Stimulated activated CD4-positive, alpha-beta T cell treated with anti-CD3 and anti-CD28 coated beads, TNF-alpha, amount 100 ng/mL, for 1 hour (primary cell): ENCODE measurements at places on chromosomes 6 and 20.

- DNase-seq, result no peak
Measured at GRCh38 chr6:150492507-150492906, 107.2 kb upstream of the PLEKHG1 start.

- no peak for DNase-seq
Measured at GRCh38 chr6:85580118-85580877, 13.4 kb downstream of the SNX14 start.

DNA sequence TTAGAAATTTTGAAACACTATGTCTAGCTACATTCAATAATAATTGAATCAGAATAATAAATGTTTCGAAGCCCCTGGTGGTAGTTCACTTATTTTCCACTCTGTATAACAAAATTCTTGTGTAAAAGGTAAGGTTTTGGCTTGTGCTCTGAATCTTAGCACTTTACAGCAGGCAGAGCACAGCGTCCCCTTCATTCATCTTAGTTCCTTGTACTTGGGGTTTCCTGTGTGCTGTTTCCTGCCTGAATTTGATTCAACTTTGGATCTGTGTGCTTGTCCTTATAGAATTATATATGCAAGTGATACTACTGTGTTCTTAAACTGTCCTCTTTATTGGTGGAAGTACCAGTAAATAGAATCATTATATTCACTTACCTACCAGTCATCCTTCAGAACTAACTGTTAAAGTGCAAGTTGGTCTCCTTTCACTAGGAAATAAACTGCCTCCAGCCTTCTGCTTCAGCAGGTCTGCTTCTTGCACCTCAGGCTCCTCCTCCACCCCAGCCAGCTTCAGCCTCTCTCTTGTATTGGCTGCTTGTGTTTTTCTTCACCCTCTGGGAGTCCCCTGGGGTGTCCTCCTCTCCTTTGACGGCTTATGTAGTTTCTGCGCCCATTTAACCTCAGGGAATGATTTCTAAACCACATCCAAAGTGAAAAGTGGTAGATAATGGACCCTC is 28.8 kb upstream of the TULP4 start:
- DNase-seq, result no peak

GRCh38 chr6:157746897-157747296 is 76.1 kb upstream of the SNX9 start:
- no peak for DNase-seq

DNA sequence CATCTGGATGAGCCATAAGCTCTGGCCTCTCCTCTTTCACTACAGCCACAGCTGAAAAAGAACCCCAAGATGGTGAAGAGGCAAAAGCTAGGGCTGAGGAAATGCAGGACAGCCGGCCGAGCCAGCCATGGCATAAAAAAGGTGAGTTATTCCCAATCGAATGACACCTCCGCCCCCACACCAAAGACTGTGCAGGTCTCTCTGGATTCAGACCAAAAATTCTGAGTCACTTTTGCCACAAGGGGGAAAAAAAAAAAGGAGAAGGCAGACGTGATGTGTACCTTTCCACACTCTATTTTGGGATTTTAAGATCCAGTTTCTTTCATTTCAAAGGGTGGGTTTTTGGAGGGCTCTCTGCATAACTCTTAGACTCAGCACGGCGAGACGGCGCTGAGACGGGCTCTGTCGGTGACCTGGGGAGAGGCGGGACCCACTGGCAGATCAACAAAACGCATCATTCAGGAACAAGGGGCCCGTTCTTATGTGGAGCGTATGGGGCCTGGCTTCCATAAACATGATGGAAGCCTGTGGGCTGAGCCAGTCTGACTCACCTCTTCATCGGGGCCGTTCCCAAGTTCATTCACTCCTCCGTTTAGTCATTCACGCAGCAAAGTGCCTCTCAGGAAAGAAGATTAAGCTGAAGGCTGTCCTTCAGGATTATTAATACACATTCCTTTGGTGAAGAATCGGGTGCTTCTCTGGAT is 54.8 kb downstream of the NFATC2 start:
- DNase-seq, result no peak

- DNase-seq, result no peak
Measured at GRCh38 chr6:163264662-163265035, 149.9 kb upstream of the QKI start.

- DNase-seq, result no peak
Measured at GRCh38 chr6:5095236-5095635, 10.1 kb downstream of the PPP1R3G start.

DNA sequence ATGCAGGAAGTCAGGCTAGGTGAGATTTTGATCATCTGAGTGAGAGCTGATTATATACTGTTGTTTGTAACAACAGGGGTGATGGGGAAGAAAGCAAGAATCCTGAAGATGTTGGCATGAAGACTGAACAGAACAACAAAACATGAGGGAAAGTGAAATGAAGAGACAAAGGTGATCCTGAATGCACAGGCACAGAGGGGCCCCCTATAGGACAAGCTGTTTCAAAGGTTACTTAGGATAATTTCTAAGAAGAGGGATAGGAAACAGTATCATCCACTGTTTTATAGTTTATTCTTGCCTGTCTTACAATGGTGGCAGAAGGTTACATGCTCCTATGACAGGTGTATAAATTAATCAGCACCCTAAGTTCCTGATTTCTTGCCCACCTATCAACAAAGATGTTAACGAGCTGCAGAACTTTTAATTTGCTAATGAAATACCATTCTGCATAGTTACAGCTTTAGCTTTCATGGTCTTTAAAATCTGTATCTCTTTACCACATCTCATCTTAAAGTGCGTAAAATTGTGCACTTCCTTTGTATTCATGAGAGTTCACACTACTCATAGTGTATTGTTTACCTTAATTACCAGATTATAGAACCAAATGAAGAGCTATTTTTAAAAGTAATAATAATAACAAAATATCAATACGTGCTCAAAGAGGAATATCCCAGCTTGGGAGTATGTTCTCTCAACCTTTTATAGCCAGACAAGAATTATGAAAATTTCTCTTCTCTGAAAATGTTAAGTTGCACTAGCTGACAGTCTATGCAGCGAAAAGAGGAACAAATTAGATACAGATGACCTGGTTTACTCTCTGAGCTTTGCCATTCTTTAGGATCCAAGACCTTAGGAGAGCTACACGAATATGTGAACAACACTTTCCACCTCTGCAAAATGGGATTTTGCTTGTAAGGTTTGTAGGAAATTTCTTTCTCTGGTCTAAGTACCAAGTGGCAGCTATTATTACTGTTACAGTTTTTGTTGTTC is 192.5 kb downstream of the EDN1 start:
- DNase-seq, result no peak

DNA sequence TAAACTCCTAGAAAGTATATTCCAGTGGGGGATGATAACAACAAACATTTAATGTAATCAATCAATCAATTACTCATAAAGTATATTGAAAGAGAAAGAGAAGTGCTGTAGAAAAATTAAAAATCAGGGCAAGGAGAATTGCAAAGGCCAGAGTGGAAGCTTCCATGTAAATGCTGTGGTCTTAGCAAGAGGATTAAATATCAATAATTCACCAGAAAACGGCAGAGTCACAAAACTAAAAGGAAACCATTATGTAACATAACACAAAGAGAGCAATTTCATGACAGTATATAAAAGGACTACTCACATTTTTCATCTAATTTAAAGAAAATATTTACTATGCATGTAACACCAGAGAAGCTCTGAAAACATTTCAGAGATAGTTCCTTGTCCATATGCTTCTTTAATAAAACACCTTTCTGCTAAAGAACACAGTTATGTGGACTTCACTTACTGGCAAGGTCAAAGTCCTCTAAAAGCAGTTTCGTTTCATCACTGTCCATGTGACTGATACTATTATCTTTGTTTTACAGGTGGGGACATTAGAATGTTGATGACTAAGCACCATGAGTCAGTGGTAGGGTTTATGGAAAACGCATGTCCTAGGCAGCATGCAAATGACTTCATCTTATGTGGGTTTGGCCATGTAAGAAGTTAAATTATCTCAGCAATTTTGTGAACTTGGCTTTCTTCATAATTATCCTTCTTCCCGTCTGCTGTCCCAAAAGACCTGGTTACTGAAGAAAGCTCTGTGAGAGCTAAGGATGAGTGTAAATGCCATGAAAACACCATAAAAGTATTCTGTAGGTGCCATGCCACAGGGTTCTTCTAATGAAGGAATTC is 185.8 kb upstream of the TENT5A start:
- no peak for DNase-seq

- no peak for DNase-seq
Measured at GRCh38 chr6:113776998-113777397, 80.1 kb upstream of the MARCKS start.

- DNase-seq, result no peak
Measured at GRCh38 chr20:35551503-35551902, 9.6 kb downstream of the ERGIC3 start.

DNA sequence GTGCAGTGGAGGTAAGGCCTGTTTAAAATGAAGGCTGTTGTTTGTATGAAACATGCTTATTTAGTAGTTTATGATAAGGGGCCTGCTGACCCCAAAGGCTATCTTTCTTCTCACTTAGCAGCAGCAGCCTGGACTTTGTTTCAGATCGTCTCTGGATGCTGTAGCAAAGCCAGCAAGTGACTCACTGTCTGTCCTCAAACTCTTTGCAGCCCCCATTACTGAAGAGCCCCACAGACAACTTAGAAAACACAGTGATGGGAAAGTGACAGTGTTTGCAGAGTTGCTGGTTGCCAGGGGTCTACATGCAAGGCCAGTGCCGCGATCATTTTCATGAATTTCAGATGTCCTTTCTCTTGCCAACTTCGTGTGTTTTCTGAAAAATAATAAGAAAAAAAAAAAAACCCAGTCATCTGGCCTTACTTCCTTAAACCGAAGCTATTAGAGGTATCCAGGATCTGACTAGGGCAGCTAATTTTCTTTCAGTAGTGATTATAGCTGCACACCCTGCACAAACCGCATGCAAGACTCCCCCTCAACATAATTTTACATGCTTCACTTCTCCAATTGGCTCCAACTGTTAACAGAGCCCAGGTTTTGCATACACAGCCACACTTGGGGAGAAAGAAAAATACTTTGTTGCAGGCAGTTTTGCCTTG is 11.6 kb upstream of the F13A1 start:
- no peak for DNase-seq

DNA sequence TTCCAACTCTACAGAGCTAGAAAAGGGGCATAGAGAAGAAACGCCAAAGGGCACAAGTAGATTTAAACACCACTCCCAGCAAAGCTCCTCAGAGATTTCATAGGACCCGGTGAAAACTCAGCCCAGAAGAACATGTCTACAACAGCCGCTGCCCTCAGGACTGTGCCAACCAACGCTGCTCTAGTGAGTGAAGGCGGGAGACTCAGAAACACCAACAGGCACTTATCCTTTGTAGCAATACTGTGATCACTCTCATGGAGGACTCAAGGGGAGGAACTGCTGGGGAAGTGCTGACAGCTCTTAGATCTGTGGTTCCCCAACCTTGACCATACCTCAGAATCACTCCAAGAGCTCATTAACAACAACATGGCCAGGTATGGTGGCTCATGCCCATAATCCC is 39.5 kb downstream of the STAU1 start:
- DNase-seq, result no peak

GRCh38 chr20:49641683-49642656 is 71.7 kb downstream of the B4GALT5 start:
- DNase-seq, result no peak

DNA sequence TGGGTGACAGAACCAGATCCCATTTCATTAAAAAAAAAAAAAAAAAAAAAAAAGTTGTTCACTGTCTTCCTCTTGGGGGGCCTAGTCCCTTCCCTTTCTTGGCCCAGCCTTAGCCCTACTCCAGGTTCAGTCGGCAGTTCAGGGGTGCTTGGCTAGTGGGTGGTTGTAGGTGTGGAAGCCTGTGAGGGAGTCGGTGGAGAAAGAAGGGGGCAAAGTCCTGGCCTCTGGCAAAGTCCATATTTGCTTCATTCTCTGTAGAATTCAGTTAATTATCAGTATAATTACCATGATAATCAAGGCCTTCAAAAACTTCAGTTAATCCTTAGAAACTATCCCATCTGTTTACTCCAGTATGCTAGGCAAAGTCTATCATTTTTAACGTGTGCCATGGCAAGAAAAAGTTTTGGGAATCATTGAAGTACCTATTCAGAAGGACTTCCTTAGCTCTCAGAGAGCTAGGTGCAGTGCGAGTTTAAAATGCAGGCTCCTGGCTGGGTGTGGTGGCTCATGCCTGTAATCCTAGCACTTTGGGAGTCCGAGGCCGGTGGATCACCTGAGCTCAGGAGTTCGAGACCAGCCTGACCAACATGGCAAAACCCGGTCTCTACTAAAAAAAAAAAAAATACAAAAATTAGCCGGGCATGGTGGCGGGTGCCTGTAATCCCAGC is 205.7 kb upstream of the ARG1 start:
- DNase-seq, result no peak

DNA sequence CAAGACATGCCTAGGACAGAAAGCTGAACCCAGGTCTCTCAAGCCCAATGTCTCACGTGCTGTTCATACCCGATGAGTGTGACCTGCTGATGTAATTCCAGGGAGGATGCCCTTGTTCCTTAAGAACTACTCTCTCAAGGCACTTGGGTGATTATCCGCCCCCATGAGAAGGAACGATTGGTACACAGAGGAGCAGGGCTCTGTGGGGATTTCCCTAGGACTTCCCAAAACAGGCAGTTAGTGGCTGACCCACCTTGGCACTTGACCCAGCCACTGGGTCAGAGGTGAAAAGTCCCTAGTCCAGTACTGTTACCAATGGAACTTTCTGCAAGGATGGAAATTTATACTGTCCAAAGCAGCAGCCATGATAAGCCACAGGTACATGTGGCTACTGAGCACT is 9.2 kb upstream of the BPIFB6 start:
- no peak for DNase-seq

DNA sequence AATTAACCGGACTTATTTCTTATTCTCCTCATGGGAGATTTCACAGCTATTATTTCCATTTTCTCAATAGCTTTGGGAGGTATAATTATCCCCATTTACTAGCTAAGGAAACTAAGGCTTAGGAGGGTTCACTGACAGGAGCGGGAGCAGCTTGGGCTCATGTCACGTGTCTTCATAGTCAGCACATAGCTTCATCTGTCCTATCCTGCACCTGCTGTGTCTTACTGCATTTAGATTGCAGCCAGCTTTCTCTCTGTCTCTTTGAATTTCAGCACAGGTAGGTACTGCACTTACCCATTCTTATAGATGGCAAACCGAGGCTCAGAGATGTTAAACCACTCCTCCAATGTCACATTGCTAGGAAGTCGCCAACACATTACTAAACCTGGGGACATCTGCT is 839.9 kb downstream of the MAFB start:
- DNase-seq, result no peak

DNA sequence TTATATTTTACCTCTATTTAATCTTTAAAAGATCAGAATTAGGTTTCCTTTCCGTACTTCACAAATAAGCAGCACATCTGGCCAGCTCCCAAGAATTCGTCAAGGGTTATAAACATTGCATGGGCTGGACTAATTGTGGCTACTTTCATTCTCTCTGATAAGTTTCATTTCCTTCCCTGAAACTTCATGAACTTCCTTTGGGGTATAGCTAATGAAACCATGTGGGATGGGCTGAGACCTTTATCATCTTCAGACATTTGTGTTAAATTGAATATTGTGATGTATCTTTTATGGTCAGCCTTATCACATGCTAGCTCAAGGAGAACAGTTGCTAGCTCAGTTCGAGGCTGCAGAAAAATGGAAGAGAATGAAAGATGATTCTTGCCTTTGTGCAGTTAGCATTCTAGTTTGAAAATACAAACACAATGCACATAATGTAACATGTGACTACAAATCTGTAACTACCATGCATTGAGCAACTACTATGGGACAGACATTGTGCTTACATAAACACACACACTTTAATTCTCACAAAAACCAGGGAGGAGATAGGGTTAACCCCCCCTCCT is 1.7 kb upstream of the GMPR start:
- no peak for DNase-seq
